EH (cell line): ENCODE measurements at places on chromosomes 16 and 17.

DNA sequence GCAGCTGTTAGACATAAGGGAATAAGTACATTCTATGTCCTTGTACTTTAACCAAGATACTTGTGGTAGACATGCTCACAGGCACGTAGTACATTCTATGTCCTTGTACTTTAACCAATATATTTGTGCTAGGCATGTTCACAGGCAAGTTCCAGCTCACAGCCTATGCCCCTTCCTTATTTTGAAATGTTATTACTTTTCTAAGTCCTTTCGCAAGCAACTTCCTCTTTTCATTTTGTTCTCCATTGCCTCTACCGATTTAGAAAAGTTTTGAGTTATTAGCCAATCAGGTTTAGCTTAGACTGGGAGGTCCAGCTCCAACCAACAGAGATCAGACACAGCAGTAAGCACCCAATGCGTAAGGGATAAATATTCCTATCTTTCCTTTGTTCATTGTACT is 60.1 kb upstream of the NUDT7 start:
- DNase-seq = no peak

DNA sequence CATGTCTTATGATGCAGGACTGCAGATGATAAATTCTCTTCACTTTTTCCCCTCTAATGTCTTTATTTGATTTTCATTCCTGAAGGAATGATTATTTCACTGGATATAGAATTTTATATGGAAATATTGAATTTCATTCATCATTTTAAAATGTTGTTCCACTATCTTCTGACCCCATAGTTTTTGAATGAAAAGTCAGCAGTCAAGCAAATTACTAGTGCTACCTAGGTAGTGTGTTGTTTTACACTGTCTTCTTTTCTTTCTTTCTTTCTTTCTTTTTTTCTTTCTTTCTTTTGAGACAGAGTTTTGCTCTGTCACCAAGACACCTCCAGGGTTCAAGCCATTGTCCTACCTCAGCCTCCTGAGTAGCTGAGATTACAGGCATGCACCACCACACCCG is 76.9 kb downstream of the WSB1 start:
- no peak for DNase-seq

GRCh38 chr17:2459917-2460271 is 51.8 kb downstream of the METTL16 start:
- no peak for DNase-seq

DNA sequence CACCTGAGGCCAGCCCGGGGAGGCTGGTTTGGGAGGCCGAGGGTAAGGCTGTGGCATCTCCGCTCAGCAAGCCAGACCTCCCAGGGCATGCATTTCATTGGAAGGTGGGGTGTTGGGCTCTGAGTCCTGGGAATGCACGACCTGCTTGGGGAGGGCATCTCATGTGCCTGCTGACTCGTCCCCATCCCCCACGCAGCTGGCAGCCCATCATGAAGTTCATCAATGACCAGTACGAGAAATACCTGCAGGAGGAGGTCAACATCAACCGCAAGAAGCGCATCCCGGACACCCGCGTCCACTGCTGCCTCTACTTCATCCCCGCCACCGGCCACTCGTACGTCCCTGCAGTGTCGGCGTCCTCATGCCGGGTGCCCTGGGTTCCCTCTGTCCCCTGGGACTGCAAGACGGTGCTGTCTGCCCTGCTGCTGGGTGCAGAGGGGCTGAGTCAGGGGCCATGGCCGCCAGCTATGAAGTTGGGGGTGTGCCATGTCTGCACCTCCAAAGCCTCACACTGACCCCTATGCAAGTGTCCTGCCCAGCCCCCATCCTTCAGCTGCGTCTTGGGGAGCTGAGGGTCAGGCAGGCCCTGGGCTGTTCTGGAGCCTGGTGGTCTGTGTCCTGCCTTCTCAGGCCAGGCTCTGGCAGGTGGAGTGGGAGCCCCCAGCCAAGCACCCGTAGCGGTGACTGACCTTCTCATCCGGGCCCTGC is 347.9 kb downstream of the SEC14L1 start:
- DNase-seq = no peak

DNA sequence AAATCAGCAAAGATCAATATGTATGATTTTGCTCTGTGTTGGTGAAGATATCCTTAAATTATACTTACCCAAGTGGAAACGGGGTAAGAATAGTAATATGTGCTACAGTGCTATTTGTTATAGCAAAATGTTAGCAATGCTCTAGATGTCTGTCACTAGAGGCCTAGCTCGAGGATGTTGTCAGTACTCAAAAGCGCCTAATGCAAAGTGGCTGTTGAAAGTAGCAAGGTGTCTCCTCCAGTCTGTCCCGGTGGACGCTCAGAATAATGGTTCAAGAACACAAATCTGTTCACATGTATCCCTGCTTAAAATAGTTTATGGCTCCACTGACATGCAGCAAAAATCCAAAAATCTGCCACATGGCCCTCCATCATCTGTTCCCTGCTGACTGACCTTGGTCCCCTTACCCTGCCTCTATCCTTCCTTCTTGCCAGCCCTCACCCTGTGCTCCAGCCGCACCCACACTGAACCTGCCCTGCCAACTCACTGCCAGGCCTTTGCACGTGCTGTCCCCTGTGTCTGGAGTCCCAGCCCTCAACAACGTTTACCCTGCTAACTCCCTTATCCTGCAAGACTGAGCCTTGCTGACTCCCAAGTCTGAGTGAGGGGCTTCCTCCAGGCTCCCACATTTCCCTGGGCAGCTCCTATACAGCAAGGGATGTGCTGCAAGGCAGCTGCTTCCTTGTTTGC is 9.6 kb upstream of the RNF112 start:
- no peak for DNase-seq

GRCh38 chr16:87561200-87562105 is 40.9 kb upstream of the JPH3 start:
- DNase-seq = no peak

DNA sequence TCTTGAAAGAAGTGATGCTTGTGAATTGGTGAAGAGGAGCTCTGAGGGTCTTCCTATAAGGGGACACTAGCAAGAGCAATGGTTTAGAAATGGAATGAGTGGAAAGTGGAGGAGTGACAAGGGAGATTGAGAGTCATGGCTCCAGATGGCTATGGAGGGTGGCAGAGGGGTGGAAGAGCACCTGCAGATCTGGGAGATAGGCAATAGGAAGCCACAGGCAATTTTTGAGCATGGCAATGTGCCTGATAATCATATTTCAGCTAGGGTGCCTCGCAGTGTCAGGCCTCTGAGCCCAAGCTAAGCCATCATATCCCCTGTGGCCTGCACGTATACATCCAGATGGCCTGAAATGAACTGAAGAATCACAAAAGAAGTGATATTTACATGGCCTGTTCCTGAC is 21.5 kb downstream of the RGS9 start:
- DNase-seq = no peak

GRCh38 chr16:2465653-2466415 is 5.3 kb upstream of the NTN3 start:
- DNase-seq = no peak

- no peak for DNase-seq
These were observed 108.5 kb upstream of the CHMP6 start for GRCh38 chr17:80882926-80883685.

DNA sequence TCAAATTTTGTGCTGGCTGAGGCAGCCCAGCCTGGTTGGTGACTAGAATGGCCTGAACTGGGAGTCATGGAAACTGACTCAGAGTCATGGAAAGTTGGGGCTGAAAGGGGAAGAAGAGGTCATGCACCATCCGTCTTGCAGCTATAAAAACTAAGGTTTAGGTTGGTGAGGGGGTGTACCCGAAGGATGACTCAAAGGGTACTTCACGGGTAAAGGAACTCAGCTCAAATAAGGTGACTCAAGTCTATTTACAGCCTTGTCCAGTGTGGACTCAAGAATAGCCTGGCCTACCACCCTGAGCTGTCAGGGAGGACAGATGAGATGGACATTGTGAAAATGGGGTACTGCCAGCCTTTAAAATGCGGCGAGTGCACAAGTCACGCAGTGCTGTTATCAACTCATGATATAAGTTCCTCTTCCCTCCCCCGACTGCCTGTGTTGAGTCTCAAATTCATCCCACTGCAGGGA is 18.6 kb downstream of the CD300LB start:
- DNase-seq = no peak

- DNase-seq = no peak
These were observed 11.4 kb upstream of the NDRG4 start for GRCh38 chr16:58488531-58488930.

GRCh38 chr16:83402967-83403366 is 404.8 kb upstream of the HSBP1 start:
- DNase-seq = peak; percentile 74

DNA sequence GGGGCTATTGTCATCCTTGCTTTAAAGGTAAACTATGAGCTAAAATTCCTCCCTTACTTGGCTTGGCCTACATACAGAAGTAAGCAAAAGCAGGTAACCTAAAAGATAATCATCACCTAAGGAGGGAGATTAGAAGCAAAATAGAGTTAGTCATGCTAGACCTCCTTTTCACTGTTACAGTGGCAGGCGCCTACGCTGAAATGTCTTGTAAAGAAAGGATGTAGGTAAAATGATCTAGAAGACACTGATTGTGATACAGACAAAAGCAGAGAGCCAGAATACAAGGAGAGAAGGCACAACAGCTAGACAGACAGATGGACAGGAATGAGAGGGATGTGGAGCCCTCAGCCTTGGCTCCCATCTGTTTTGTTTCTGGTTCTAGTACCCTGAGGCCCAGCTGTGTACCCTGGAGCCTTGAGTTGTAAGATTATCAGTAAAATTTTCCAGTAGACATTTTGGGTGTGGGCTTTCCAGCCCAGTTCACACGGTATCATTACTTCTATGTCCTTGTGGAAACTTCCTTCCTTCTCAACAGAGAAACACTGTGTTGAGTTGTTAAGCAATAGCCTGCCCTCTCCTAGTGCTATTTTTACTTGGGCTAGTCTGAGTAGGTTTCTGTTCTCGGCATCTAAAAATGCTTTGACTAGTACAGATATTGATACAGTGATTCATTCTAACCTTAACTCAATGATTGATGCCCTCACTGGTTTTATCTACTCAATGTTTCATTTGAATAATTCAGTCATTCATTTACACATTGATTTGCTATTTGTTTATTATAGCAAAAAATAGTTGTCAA is 7.7 kb upstream of the C16orf78 start:
- no peak for DNase-seq

DNA sequence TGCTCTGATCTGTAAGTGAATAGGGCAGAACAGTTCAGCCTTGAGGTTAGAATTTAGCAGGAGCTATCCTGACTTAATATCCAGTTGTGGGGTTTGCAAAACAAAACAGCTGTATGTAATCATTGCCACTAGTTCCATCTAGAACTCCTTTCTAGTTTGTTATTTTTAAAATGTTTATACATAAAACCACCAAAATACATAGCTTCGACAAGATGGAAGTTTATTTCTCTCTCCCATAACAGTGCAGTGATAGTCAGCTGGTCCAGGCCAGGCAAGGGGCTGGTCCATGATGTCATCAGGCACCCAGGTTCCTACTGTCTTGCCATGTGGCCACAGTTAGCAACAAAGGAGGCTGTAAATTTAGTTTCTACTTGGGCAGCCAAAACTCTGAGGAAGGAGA is 10.5 kb upstream of the PLK1 start:
- no peak for DNase-seq
